Activated gamma-delta T cell treated with anti-CD3 and anti-CD28 coated beads, Interleukin-2, amount 50 U/mL, for 16 hours (primary cell): ENCODE measurements at places on chromosomes 3 and 15.

GRCh38 chr3:184189421-184189820 lies 3.4 kb downstream of the ABCF3 start:
- DNase-seq, result no peak

DNA sequence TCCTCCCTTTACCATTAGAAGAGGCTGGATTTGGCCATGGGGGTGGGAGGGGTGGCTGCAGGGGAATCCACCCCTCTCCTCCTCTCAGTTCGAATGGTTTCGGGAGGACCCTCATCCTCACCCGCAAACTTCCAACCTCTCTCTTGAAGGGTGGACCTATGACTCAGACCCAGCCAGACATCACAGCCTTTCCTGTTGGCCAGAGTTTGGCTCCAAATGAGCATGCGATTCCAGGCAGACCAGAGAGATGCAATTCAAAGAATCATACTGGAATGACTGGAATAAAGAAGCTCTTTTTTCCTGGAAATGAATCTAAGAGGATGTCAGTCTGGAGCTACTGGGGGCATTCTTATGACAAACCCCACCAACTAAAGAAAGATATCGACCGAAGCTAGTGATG lies 516.7 kb upstream of the MDFIC2 start:
- no peak for DNase-seq

DNA sequence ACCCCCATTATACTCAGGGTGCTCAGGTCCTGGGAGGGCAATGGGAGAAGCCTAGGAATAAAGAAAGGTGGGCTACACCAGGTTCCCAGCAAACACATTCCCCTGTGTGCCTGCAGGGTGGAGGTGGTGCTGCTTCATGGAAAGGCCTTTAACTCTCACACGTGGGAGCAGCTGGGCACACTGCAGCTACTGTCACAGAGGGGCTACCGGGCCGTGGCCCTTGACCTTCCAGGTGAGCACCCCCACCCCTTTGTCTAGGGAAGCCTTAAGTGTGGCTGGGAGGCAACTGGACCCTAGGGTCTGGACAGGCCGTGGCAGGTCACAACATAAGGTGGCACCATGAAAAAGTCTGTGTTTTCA lies 3.3 kb downstream of the ABHD14A start:
- no peak for DNase-seq

DNA sequence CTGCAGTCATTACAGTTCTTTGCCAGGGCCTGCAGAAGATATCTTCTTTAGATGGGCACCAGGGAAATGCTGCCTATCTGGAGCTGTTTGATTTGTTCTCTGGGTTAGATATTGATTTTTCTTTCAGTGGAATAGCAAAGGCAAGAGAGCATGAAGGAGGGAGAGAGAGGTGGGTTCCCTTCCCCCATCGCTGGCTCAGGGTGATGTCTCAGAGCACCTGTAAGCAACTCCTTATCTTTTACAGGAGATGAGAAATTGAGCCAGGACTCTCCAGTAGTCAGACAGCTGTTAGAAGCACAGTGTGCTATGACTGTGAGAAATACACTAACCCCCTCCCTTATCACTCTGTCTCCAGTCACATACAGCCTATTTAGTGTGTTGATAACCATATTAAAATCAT lies 89.3 kb upstream of the SLC24A5 start:
- DNase-seq, result no peak

DNA sequence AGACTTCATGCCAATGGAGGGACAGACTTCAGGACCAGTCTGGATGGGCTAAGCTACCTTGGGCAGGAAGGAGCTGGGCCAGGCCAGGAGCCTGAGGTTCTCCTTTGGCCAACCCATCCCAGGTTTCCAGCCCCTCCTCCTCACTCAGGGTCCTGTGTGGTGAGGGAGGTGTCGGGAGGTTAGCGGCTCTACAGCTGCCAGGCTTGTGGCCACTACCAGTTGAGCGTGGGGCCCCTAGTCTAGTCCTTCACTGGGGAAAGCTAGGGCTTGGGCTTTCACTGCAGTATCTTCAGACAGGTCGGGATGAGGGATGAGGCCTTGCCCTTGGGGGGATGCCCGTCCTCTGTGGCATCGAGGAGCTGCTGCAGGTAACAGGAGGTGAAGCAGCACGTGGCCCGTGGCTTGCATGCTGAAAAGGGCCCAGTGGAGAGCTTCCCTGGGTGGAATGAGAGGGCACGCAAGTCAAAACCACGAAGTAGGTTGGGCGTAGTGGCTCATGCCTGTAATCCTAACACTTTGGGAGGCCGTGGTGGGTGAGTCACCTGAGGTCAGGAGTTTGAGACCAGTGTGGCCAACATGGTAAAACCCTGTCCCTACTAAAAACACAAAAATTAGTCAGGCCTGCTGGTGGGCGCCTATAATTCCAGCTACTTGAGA lies 8.5 kb upstream of the FANCD2 start:
- no peak for DNase-seq

- DNase-seq, result no peak
Observed at GRCh38 chr3:51940648-51941462, 849 bp downstream of the RRP9 start.

DNA sequence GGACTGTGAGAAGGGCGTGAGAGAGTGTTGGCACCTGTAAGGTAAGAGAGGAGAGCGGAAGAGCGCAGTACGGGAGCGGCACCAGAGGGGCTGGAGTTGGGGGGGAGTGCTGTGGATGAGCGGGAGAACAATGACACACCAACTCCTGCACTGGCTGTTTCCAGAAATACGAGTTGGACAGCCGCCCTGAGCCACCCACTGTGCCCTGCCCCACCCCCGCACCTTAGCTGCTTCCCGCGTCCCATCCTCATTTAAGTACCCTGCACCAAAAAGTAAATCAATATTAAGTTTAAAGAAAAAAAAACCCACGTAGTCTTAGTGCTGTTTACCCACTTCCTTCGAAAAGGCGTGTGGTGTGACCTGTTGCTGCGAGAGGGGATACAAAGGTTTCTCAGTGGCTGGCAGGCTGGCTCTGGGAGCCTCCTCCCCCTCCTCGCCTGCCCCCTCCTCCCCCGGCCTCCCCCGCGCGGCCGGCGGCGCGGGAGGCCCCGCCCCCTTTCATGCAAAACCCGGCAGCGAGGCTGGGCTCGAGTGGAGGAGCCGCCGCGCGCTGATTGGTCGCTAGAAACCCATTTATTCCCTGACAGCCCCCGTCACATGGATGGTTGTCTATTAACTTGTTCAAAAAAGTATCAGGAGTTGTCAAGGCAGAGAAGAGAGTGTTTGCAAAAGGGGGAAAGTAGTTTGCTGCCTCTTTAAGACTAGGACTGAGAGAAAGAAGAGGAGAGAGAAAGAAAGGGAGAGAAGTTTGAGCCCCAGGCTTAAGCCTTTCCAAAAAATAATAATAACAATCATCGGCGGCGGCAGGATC lies at the start of gene SOX2:
TSS of gene SOX2 (plus strand) at position 601 of the 811 bp plus-strand sequence. CDS start 436 bp downstream, outside the sequence.
- no peak for DNase-seq

DNA sequence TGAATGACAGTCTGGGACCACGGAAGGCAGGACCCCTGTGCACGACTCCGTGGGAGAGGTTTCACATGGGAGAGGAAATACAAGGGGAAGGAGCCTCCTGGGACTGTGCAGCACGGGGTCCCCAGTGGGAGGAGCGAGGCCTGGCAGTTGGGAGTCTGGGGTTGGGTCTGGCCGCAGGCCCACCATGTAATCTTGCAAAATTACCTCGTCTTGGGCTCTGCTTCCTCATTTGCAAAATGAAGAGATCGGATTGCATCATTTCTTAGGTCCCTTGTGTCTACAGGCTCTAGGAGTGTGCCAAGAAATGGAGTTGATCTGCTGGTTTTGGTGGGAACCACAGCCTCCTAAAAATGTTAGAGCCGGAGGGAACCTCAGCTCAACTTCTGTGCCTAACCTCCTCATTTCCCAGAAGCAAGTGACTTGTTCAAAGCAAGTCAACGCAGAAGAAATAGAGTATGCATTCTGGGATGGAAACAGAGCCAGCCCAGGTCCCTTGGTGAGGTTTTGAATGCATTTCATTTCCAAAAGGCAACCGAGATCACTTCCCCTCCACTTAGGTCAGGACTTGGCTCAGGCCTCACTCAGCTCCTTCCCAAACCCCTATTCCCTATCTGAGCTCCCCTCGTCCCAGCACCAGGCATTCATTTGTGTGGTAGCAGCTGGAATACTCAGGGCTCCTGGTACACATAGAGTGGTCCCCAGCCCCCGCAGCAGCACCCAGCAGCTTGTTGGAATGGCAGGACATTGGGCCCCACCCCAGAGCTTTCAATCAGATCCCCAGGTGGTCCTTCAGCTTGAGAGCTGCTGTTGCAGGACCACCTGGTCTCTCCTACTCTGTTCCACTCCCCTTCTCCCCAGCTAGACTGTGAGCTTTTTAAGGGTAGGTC lies 267.7 kb downstream of the XXYLT1 start:
- no peak for DNase-seq

DNA sequence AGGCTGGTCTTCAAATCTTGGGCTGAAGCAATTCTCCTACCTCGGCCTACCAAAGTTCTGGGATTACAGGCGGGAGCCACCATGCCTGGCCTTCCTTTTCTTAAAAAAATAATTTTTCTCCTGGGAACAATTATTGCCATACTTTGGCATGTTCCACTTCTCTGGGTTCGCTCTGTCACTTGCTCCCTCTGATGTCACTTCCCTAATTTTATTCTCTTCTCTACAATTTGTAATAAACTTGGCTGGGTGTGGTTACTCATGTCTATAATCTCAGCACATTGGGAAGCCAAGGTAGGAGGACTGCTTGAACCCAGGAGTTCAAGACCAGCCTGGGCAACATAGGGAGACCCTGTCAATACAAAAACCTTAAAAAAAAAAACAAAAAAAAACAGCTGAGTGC lies 6.1 kb upstream of the IMPDH2 start:
- no peak for DNase-seq

- peak; percentile 34 for DNase-seq
Observed at GRCh38 chr15:43769584-43770228, 7.1 kb downstream of the ELL3 start.

DNA sequence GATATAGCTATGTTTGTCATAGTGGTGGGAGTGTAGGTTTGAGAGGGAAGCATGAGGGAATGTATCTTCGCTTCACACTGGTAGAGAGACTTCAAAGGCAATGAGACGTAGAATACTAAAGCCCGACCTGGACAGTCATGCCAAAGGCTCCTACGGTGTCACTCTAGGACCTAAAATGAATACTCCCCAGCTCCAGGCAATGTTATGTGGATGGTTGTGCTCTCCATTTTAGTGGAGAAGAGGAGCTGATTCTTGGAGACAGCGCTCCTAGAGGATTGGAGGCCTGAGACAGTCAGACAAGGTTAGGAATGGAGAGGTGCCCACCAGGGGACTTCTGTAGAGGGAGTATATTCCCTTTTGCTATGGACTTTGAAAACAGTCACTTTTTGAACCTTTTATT lies 260.1 kb downstream of the MEX3B start:
- DNase-seq, result no peak

GRCh38 chr3:94150113-94150512 lies 87.3 kb downstream of the NSUN3 start:
- DNase-seq, result no peak

GRCh38 chr3:40878464-40878905 lies 320.8 kb upstream of the CTNNB1 start:
- DNase-seq, result no peak

- DNase-seq, result no peak
Observed at GRCh38 chr3:12188681-12189287, 30.1 kb upstream of the TIMP4 start.

GRCh38 chr15:79595995-79596622 lies 164.0 kb downstream of the MINAR1 start:
- DNase-seq, result no peak

DNA sequence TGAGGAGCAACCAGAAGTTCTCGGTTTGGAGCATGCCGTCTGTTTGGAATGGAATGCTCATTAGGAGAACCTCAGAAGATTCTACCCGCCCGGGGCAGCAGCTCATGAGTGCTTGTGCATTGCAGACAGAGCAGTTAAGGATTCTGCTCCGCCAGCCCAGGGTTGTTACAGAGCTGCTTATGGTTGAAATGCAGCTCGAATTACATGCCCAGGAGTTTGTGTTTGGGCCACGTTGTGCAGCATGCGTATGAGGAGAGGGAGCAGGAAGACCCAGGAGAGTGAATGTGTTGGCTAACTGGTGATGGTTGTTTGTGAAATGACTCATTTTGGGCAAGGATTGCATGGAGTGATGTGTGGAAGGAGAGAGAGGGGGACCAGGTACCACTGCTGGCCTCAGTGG lies 9.0 kb downstream of the FGD5 start:
- no peak for DNase-seq

DNA sequence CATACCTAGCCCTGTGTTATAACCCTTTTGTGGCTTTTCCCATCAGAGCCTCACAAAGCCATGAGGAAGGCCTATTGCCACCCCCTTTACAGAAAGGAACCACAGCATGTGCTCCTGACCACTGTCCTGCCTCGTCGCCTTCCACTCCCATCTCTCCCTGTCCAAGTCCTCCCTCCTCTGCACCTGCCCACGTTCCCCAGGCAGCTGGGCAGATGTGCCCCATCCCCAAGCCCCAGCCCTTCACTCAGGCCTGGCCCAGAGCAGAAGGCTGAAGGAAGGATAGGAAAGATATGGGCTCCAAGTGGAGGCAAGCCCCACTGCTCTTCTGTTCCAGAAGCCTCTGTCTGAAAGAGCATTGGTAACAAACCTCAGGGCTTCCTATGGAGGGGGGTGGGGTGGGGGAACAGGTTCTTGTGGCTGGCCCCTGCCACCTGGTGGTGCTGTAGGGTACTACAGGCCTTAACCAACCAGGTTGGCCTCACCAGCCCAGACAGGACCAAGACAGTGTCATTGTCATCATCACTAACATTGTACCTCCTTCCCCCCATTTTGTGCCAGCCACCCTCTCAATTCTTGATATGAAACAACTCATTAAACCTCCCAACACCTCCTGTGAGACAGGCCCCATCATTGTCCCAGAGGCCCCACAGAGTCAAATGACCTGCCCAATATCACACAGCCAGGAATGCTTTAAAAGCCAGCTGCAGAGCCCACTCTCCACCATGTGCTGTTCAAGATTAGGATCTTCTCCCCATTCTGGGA lies 10.0 kb downstream of the POC1A start:
- peak; percentile 85 for DNase-seq

DNA sequence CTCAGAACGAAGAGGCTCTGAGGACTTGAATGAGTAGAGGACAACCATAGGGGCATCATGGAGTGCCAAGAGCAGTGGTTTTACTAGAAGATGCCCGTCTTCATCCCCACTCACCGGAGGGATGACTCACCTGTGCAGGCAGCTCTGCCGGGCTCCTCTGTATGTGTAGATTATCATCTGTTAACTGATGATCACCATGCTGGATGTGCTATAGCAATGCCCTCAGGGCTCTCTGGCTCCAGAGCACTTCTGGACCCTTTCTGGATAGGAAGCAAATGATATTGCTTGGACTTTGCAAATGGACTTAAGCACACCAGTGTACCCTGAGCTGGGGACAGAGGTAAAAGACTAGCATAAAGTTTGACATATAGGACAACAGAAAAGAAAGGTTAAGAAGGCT lies 10.2 kb upstream of the TGFBR2 start:
- DNase-seq, result no peak

DNA sequence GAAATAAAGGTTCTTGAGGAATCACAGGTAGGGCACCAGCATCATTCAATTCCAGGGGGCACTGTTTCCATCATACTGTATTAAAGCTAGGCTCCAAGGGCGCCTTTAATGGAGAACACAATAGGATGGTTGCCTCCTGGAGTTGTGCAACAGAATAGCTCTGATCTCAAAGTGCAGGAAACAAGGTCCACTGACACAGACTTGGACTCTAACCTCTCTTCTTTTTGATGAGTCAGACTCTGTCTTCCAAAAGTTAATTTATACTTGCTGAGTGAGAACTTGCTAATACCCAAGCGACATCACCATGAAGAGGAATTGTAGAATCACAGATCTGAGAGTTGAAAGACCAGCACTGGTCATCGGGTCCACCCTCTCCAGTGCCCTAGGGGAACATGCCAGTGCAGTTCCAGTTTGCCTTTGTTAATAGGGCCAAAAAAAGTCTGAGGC lies 94.4 kb upstream of the PHLDB2 start:
- DNase-seq, result no peak
